Hematopoietic multipotent progenitor cell (in vitro differentiated cells): ENCODE measurements at places on chromosomes 5 and 9. TPM values are rescaled to one million over a fixed set of nuclear protein-coding genes. Genes with fewer than 3 reads are reported as not detected.

- DNase-seq, result no peak
These were observed 900.4 kb upstream of the ARRDC3 start for GRCh38 chr5:92283521-92283920.

DNA sequence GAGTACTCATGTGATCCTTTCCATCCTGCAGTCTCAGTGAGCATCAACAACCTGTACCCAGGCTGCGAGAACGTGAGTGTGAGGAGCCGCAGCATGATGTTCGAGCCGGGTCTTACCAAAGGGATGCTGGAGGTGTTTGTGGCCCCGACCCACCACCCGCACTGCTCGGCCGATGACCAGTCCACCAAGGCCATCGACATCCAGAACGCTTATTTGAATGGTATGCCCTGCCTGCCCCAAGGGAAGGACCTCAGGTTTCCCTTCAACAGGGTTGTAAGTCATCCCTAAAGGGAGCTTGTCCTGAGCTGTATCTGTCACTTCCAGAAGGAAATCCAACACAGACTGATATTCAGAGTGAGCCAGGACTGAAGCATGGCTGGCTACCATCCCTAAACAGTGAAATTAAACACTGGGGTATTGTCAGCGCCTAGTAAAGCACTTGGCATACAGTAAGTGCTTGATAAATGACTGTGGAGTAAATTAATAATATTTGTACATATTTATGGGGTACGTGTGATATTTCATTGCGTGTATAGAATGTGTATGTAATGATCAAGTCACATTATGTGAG lies 39.3 kb upstream of the CTSL start:
- no peak for DNase-seq

DNA sequence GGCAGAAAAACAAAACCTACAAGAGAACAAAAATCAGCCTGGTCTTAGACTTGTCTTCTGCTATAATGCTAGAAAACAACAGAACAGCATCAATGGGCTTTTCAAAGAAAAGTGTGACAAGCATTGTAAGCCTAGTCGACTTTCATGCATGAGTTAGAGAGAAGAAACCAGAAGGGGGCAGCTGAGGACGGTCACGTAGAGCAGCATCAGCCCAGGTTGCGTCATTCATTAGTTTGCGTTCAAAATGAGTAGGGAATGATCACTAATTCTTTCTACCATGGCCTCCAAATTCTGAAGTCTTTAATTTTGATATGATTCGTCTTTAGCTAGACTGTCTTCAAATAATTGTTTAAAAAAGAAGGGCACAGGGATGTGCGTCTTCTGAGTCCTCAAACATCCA lies 4.7 kb upstream of the ISCA1 start:
- no peak for DNase-seq

DNA sequence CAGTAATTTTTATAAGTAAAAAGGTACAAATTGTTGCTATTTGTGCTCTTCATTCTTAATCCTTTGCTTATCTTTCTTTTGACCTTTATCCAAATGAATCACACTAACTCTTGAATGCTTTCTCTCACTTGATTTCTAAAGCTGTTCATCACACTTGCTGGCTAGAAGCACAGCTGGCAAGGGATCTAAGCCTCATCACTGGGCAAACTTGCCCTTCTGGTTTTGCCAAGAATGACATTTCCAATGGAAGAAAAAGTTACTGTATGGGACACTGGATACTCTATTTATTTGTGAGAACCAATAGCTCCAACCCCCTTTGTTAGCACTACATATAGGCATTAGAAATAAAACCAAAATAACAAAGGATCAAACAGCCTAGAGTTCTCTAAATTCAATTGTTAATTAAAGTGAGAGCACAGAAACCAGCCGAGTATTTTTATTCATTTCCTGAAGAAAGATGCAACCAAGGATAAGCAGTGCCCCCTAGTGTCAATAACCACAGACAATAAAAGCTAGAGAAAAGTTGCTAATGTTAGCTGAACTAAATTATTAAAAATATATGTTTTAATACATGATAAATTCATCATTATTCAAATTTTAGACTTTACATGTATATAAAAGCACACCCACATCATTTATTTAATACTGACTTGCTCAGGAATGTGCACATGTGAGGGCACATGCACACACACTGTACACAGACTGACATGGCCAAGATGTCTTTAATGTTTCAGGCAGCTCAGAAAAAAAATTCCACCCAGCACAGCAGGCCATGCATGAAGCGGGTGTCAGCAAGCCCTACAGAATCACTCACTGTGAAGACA lies 59.8 kb upstream of the POU5F2 start:
- peak; percentile 77 for DNase-seq

- DNase-seq, result no peak
These were observed 99.3 kb downstream of the GDNF start for GRCh38 chr5:37740331-37741066.

The PAEP gene
- not detected for total RNA-seq
